ENCODE measurements at places on chromosomes 4 and X.
A peak's percentile ranks its signal among the peaks of the same experiment; 100 is the strongest.

DNA sequence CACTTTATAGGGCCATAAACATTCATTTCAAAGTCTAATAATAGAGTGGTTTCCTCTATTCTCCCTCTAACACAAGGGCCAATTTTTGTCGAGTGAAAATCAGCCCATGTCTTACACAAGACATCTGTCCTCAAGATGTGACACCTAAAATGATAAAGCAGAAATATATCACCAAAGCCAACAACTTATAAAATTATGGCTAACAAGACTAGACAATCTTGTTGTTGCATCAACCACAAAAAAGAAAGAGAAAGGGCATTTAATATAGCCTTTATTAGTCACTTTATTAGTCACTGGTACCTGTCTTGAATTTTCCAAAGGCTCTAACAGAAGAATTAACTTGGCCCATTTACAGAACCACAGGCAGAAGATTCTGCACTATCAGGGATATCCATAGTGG, 161.6 kb downstream of the SMIM20 start:
- no peak for DNase-seq

- no peak for DNase-seq
Measured at GRCh38 chr4:157314906-157315305, 94.4 kb downstream of the GRIA2 start.

DNA sequence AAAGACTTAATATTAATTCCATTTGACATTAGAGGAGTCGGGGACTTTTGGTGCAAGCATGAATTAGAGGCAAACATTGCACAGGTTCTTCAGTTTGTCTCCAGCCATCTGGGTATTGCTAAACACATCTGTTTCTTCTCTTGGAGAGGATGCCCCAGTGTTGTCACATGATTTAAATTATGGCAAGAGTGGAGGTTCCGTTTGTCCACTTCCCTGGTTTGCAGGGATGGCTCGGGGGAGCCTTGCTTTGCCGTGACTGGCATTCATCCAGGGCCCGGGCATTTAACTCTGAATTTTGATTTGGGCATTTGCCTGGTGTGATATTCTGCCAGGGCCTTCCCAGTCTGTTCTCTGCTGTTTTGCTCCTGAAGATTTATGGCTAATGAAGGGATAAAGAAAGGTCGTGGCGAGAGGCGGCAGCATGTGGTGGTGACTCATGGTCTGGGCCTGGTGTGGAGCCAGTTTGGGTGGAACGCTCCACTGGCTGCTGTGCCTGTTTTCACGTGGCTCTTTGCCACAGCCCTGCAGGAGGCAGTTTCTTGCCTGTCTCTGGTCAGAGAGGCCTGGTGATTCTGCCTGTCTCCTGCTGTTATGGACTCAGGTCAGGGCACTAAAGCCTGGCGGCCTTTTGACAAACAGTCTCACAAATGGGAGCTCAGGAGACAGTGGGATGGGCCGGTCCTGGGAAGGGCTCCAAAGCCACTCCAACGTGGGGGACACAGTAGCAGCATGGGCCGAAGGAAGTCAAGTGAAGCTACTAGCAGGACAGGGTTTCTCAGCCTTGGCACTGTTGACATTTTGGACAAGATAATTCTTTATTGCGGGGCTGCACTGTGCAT, 99.4 kb upstream of the PGRMC2 start:
- peak; percentile 98 for DNase-seq

DNA sequence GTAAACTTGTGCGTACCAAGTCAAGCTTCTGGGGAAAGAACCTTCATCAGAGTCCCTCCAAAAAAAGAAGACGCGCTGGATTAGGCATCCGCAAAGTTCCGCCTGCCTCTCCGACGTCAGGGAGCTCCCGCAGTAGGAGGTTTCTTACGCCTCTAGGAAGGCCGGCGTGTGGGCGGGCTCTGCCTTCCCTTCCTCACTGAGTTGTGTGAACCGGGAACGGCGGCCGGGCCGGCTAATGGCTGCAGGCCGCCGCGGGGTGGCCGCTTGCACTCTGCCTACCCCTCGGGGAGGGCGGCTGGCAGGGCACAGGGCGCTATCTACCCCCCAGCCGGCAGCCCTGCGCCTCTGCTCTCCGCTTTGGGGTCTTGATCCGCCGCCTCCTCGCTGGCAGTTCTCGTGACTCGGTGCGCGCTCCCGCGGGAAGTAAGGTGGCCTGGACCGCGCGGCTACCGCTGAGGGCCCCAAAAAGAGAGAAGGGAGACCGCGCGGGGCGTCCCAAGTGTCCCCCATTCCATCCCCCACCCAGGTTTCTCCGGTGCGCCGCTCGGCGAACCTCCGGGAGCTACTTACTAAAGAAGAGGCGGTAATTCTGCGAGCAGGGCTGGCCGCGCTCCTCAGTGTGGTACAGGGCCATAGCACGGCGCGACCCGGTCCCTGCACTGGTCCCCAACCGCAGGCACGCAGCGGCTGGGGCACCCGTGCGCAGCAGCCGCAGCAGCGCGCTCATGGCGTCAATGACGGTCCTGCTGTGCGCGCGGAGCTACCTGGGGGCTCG, at the start of gene PPA2:
Gene PPA2, minus strand, starts transcription at position 739 of the 775 bp plus-strand sequence. Its CDS starts 12 bp downstream, at position 727.
- DNase-seq, result peak; percentile 86

DNA sequence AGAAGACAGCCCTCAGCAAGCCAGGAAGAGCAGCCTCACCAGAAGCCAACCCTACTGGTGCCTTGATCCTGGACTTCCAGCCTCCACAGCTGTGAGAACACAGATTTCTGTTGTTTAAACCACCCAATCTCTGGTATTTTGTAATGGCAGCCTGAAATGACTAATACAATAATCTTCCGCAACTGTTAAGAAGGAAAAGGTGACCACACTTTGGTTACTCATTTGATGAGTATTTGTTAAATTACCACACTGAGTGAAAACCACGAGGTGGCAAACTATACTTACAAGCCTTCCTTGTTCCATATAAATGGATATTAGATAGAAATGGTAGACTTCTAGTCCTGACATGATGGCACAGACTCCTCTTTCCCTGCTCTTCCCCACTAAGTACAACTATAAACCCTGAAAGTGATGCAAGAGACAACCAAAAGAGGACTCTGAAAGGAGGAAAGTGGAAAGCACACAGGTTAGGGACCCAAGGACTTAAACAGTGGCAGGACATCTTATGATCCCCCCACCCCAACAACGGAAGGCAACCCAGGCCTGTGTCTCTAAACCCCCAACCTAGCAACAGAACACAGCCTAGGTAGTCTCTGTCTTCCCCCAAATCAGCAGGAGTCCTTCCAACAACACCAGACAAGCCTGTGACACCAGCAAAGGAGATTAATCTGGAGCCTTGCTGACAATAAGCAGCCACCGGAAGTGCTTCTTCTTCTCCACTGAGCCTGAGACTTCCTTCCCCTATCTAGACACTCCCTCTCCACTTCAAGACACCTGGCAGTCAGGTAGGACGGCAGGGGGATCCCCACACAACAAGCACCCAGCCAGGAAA, 12.3 kb downstream of the ZNF182 start:
- DNase-seq, result peak; percentile 84

- DNase-seq, result no peak
Measured at GRCh38 chrX:150694738-150695410, 1.7 kb downstream of the MTMR1 start.

DNA sequence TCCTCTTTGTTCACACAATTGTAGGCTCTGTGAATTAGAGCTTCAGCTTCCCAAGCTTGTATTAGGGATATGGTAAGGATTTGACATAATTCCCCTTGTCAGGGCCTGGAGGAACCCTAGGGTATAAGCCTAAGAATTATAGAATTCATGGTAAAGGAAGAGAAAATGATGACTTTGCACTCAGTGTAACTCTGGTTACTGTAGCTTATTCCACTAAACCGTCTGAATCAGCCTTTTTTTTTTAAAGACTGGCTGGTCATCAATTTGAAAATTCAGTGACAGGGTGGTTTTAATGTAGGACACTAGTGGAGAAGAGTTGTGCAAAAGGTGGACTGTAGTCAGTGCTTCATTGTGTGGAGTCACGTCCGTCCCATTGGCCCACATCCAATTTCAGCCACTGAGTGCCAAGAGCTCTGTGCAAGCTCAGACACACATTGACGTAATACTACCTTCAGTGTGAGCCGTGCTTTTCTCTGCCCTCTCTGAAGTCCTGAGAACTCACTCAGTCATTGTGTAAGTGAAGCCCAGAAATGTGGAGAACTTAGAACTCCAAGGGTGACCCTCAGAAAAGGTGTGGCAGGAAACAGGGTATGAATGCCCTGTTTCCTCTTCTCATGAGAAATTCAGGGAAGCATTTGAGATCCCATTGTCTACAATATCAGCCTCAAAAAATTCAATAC, 449.8 kb downstream of the C4orf33 start:
- DNase-seq, result peak; percentile 85

Measured in amniotic epithelial cell (primary cell).